ENCODE measurements at places on chromosomes 3 and 15.

GRCh38 chr3:157248590-157249422 is 88.9 kb upstream of the CCNL1 start:
- DNase-seq = no peak

DNA sequence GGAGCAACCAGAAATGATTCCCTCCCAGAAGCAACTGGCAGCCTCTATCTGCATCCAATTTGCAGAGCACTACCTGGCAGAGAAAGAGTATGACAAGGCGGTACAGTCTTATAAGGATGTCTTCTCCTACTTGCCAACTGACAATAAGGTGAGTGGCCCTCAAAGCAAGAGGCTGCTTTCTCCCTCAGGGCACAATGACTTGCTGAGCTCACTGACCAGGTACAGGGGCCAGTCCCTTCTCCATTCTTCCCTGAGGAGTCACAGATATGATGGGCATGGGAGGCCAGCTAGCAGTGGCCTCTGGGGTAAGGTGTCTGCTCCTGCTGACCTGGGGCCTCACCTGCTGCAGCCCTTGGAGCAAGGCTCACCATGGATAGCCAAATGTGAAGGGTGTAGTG is 20.3 kb downstream of the CSRNP1 start:
- no peak for DNase-seq

DNA sequence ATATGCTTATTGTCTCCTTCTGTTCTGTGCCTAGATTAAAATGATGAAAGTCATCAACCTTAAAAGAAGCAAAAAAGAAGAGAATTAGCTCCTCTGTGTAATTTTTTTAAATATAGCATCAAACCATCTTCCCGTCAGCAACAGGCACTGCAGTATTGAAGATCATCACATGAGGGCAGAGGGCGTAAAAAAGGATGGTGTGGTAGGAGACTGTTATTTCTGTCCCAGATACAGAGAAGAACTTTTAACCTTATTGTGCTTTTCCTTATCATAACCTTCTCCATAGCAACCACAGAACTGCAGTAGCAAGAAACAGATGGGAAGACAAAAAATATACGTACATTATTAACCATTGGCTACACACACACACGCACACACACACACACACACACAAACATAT is 88.8 kb downstream of the IGSF11 start:
- DNase-seq = no peak

- DNase-seq = no peak
Observed at GRCh38 chr3:136831461-136831860, 12.5 kb downstream of the SLC35G2 start.

- DNase-seq = no peak
Observed at GRCh38 chr3:41026394-41027177, 172.7 kb upstream of the CTNNB1 start.

DNA sequence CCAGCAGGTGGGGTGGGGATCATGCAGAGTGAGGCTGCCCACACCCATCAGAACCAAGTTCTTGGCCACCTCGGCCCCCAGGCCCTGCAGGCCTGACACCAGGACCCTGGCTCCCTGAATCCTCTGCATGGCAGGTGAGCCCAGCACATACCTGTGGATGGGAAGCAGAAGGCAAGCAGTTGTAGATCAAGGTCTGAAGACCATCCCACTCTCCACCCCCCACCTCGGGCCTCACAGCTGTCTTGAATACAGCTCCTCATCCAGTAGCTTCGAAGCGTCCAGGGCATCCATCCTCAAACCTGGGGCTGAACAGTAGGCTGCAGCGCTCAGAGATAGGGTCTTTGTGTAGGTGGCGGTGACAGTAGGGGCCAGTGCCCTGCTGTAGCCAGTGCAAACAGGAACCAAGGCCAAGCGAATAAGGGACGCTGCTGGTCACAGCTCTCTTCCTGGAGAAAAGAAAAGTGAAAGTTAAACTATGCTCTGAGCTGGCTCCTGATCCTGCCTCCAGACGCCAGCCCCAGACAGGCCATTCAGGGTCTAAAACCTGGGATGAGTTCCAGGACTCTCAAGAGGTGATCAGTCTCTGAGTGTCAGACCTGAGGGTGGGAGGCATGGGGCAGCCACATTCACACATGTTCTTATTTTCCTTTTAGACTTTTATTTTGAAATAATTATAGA is at the start of gene UBA7:
UBA7 (minus strand) TSS at position 457 of the 678 bp plus-strand sequence; CDS start at position 291, 166 bp downstream.
- DNase-seq = no peak

GRCh38 chr3:23249961-23250360 is 46.8 kb downstream of the UBE2E2 start:
- DNase-seq = no peak

- no peak for DNase-seq
Observed at GRCh38 chr3:184679056-184679816, 32.6 kb downstream of the MAGEF1 start.

DNA sequence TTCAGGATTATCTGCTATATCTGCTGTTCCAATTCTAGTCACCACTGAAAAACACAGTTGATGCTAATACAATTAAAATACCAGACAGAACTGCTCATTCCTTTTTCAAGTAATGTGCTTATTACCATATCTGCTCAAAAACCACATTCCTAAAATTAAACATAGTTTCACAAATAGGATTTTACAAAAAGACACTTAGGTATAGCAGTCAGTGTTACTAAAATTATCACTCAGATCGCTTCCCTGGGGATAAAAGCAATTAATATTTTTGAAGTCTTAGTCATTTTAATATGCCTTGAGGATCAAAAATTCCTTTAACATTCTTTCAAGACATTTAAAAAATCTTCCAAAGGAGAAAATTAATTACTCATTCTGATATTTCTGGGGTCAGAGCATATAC is 71.5 kb downstream of the RAD18 start:
- no peak for DNase-seq

- DNase-seq = no peak
Observed at GRCh38 chr15:31758126-31758525, 272.2 kb upstream of the CHRNA7 start.

GRCh38 chr3:59832241-59832640 is 782.4 kb upstream of the CFAP20DC start:
- DNase-seq = no peak

DNA sequence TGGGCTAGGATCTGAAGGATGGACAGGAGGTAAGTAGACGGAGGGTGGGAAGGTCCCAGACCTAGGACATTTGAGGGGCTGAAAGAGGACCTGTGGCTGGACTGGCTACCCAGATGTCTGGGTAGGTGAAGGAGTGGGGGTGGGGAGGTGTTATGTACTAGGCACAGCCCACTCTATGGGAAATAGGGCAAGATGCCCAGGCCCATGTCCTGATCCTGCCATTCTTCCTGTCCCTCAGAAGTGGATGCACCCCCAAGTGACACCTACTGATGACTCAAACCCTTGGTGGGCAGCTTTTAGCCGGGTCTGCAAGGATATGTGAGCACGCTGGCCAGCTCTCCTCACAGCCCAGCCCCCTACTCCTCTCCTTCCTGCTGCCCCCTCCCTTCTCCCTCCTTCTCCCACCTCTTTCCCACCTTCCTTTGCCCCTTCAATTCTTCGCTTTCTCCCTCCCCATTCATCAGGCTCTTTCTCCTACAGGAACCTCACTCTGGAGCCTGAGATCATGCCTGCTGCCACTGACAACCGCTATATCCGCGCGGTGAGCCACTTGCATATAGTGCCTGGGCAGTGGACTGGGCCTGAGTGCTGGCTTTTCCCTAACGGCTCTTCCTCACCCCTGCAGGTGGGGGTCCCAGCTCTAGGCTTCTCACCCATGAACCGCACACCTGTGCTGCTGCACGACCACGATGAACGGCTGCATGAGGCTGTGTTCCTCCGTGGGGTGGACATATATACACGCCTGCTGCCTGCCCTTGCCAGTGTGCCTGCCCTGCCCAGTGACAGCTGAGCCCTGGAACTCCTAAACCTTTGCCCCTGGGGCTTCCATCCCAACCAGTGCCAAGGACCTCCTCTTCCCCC is 5.2 kb downstream of the ACY1 start:
- no peak for DNase-seq

GRCh38 chr15:76338486-76339304 is 2.1 kb downstream of the ISL2 start:
- DNase-seq = no peak

- DNase-seq = no peak
Observed at GRCh38 chr3:129077222-129077621, 16.6 kb downstream of the GP9 start.

GRCh38 chr15:68399096-68400065 is 32.6 kb downstream of the ITGA11 start:
- no peak for DNase-seq

- DNase-seq = no peak
Observed at GRCh38 chr15:53580366-53580765, 179.1 kb downstream of the WDR72 start.

DNA sequence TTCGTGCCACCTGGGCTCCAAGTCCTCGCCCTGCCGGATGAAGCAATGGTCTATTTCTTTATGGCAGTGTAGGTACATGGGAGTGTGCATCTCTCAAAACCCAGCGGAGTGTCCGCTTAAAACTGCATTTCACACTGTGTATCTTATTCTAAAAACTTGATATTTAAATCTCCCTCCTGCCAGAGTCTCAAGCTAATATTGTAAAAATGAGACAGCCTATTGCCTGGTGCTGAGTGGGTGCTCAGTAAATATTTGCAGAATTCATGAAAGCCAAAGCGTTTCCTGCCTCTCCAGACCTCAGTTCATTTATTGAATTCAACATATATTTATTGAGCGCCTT is 330 bp upstream of the TBC1D2B start:
- no peak for DNase-seq

DNA sequence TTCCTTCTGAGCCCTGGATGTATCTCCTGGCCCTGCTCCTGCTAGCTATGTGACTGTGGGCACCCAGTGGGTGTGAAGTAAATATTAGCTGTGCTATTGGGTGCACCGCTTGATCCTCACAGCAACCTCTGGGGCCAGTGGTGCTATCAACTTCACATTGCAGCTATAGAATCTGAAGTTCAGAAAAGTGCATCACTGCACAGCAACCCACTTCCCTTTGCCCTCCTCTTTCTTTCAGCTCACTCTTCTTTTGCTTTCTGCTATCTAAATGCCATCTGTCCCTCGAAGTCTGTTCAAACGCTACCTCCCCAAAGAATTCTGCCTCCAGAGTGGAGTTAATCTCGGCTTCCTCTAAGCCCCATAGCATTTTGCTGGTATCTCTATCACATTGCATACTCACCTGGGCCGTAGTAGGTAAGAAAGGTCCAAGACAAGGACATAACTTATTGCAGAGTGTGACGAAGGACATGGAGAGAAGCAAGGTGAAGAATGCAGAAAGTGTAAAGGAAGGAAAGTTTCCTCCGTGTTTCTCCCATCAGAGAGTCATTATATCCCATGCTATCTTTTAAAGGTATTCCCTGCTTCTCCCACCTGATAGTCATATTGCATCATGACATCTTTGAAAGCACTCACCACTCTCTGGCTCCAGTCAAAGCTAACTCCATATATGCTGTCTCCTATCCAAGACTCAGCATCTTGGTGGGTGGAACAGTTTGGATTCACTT is 57.1 kb upstream of the BCL6 start:
- DNase-seq = no peak
